ENCODE measurements at places on chromosomes 3 and 15. TPM values are rescaled to one million over a fixed set of nuclear protein-coding genes. Genes with fewer than 3 reads are reported as not detected.
A peak's percentile ranks its signal among the peaks of the same experiment; 100 is the strongest.

DNA sequence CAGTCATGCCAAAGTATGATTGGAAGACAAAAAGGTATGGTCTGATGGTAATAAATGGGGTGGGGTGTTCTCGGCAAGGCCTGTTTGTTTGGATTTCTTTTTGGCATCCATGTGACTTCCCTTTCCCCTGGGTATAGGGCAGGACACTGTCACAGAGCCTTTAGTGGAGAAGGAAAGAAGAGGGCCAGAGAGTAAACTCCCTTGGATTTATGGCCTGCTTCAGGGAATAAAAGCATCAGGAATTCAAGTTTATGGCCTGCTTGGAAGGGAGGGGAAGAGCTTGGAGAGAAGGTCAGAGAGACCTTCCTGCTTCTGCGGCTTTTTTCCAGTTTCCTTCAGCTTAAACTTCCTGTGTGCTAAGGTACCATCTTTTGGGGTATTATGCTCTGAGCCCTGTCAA lies 179.4 kb upstream of the ADAMTS9 start:
- peaks cover 3% of the 10 kb centered on the region for H3K4me1 ChIP-seq
- no peak for DNase-seq
- H3K36me3 ChIP-seq: no peaks in the 10 kb centered on the region
- H3K27me3 ChIP-seq: no peaks in the 10 kb centered on the region
- no peak overlapping the region for H3K4me3 ChIP-seq
- H3K27ac ChIP-seq: no peak overlapping the region

The LRRC49 gene
- 8.3 TPM for total RNA-seq

- no peaks in the 10 kb centered on the region for H3K27me3 ChIP-seq
- no peak overlapping the region for H3K4me3 ChIP-seq
- no peaks in the 10 kb centered on the region for H3K4me1 ChIP-seq
- peaks cover 8% of the 10 kb centered on the region for H3K36me3 ChIP-seq
- H3K27ac ChIP-seq: no peak overlapping the region
Measured at GRCh38 chr15:48380198-48380597, 49.0 kb downstream of the DUT start.

The TMEM43 gene
- total RNA-seq: 36.7 TPM

GRCh38 chr15:44738340-44738984 lies 2.1 kb downstream of the TRIM69 start:
- no peaks in the 10 kb centered on the region for H3K27me3 ChIP-seq
- H3K4me1 ChIP-seq: no peaks in the 10 kb centered on the region
- H3K36me3 ChIP-seq: no peaks in the 10 kb centered on the region
- H3K27ac ChIP-seq: no peak overlapping the region

GRCh38 chr3:188234132-188234531 lies 80.2 kb downstream of the LPP start:
- H3K27ac ChIP-seq: no peak overlapping the region
- no peaks in the 10 kb centered on the region for H3K4me1 ChIP-seq
- no peak for DNase-seq
- H3K4me3 ChIP-seq: no peak overlapping the region
- H3K36me3 ChIP-seq: no peaks in the 10 kb centered on the region

GRCh38 chr3:107962946-107963345 lies 127.9 kb downstream of the CD47 start:
- no peaks in the 10 kb centered on the region for H3K4me1 ChIP-seq
- no peaks in the 10 kb centered on the region for H3K27me3 ChIP-seq
- no peaks in the 10 kb centered on the region for H3K36me3 ChIP-seq
- H3K4me3 ChIP-seq: no peak overlapping the region
- DNase-seq: no peak

DNA sequence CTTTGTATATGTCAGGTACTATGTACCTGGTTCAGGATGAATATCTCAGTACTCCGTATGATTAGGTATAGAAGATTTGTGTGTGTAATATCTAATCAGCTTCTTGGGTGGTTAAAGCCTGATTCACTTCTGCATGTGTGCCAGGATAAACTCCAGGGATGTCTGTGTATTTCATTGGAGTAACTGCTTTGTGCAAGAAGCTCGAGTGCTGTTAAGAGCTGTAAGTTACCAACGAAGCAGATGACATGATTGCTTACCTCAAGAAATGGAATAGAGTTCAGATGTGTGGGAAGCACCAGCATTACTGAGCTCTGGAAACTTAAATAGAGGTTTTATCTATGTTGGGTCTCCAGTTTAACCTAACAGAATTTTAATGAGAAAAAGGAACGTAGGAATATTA lies 23.7 kb downstream of the FAM98B start:
- no peaks in the 10 kb centered on the region for H3K4me1 ChIP-seq
- H3K27ac ChIP-seq: no peak overlapping the region
- peaks cover 47% of the 10 kb centered on the region for H3K36me3 ChIP-seq

DNA sequence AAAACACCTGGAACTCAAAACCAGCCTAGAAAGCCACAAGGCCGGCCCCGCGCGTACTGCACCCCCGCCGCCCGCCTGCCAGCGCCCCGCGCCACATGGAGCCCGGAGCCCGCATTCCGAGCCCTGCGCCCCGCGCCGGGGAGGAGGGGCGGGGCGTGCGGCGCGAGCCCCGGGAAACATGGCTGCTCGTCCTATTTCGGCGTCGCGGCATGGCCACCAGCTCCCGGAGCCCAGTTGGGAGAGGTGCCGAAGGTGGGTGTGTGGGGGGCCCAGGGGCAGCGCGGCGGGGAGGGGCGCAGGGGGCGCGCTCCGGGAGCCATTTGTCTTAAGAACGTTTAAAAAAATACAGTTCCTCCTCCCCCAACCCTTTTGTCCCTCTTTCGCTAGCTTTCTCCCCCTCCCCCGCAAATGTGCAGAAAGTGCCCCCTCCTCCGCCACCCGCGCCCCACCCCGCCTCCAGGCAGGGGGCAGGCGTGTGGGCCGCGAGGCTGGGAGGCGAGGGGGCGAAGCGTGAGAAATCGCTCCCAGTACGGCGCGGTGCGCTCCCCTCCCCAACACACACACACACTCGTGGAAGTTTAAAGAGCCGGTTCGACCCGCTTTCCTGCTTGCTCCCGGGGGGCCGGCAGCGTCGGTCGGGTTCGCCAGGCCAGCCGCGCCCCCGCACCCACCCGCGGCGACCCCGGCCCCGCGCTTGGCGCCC lies 2.5 kb downstream of the ANP32A start:
- peaks cover 6% of the 10 kb centered on the region for H3K4me1 ChIP-seq
- peak; percentile 43 for DNase-seq
- no peak overlapping the region for H3K27ac ChIP-seq
- peaks cover 14% of the 10 kb centered on the region for H3K36me3 ChIP-seq

GRCh38 chr15:55260562-55261131 lies 29.0 kb downstream of the RAB27A start:
- DNase-seq: no peak
- H3K27me3 ChIP-seq: no peaks in the 10 kb centered on the region
- no peak overlapping the region for H3K4me3 ChIP-seq
- H3K4me1 ChIP-seq: no peaks in the 10 kb centered on the region

DNA sequence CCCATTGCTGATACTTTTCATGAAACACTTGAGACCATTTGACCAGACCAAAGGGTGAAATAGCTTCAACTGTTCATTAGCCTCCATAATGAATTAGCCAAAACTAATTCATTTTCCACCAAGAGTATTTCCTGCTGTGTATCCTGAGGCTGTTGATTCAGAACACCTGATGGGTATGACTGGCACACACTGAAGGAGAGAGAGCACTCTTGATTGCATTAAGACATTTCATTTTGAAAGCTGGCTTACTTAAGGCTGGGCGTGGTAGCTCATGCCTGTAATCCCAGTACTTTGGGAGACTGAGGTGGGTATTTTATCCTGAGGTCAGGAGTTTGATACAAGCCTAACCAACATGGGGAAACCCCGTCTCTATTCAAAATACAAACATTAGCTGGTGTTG lies 175.6 kb downstream of the AGBL1 start:
- H3K4me1 ChIP-seq: no peaks in the 10 kb centered on the region
- DNase-seq: no peak
- H3K36me3 ChIP-seq: no peaks in the 10 kb centered on the region
- no peak overlapping the region for H3K27ac ChIP-seq

GRCh38 chr3:190458040-190458439 lies 8.3 kb upstream of the TMEM207 start:
- no peaks in the 10 kb centered on the region for H3K27me3 ChIP-seq
- H3K36me3 ChIP-seq: no peaks in the 10 kb centered on the region
- H3K4me1 ChIP-seq: no peaks in the 10 kb centered on the region
- DNase-seq: no peak
